ENCODE measurements at places on chromosomes 2 and 18.

GRCh38 chr2:219912491-219912921 is 285.1 kb downstream of the SLC4A3 start:
- DNase-seq, result no peak

- DNase-seq, result no peak
These were observed 47.6 kb downstream of the BCL11A start for GRCh38 chr2:60505880-60506260.

- no peak for DNase-seq
These were observed 496.4 kb downstream of the TXNL1 start for GRCh38 chr18:56142001-56142400.

GRCh38 chr2:46504685-46505471 is 25.5 kb downstream of the TMEM247 start:
- no peak for DNase-seq

DNA sequence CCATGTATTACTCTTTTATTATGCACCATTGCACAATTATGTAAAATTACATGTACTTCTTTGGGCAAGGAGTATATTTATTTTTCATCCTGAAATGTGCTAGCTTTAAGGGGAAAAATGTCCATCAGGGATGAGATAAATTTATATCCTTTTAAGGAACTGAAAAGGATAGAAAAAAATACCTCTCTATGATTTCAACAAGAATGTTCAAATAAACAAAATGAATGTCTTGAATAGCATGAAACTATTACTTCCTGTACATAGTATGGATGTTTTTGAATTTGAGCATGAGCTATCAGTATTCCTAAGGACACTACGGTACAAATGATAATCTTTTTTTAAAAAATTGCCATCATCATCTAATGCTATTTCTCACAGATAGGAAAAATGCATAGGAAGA is 1611.9 kb upstream of the ZEB2 start:
- no peak for DNase-seq

GRCh38 chr2:237324837-237325236 is 89.1 kb downstream of the COL6A3 start:
- no peak for DNase-seq

DNA sequence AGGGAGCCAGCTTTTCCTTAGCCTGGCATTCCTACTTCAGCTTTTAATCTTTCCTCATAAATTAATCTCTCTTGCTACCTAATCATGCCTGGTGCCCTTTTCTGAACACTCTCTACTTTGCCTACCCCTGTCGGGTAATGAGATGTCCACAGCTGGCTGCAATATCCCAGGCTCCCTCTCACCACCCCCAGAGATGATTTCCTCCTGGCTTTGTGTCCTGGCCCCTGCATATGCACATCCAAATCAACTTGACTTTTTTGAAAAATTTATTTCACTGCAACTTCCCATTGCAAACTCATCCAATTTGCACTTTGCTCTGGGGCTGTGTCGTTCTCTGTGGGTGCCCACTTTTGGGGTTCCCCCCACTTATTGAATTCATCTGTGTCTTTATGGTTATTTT is 218.1 kb upstream of the SKOR2 start:
- no peak for DNase-seq

GRCh38 chr2:189287982-189288521 is 108.5 kb upstream of the COL5A2 start:
- no peak for DNase-seq
